ENCODE measurements at places on chromosomes 7 and 10.

DNA sequence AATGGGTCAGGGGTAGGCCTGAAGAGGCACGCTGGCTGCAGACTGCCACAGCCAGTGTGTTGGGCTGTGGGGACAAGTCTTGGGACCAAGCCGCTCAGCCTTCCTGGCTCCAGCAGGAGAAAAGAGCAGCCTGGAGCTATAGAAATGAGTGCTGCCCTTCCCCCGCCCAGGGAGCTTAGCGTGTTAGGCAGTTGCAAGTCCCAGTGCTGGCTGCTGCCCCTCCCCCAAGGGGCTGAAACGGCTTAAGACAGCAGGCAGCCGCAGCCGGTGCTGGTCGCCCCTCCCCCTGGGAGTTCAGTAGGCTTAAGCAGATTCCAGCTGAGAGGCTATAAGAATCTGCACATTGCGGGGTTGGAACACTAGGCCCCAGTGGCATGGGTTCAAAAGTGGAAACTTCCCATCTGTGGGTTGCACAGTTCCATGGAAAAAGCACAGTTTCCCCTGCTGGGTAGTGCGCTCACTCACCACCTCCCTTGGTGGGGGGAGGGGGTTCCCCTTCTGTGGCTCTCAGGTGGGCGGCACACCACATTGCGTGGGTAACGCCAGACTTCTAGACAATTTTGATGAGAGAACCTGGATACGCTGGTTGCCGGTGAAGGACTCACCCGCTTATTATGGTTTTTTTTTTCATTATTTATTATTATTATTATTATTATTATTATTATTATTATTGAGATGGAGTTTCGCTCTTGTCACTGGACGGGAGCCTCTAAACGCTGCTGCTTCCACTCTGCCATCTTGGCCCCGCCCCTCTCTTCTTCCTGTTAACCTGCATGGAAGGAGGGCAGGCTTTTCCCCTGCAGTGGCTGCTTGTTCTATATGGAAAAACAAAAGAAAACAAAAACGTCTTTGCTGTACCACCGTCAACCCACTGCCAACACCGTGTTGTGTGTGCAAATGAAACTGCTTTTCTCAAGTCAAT is 151.1 kb downstream of the CXCL12 start:
- DNase-seq: no peak

- DNase-seq: no peak
Observed at GRCh38 chr10:107545717-107546116, 381.2 kb upstream of the SORCS1 start.

GRCh38 chr7:2956526-2957368 is 86.9 kb downstream of the CARD11 start:
- no peak for DNase-seq

DNA sequence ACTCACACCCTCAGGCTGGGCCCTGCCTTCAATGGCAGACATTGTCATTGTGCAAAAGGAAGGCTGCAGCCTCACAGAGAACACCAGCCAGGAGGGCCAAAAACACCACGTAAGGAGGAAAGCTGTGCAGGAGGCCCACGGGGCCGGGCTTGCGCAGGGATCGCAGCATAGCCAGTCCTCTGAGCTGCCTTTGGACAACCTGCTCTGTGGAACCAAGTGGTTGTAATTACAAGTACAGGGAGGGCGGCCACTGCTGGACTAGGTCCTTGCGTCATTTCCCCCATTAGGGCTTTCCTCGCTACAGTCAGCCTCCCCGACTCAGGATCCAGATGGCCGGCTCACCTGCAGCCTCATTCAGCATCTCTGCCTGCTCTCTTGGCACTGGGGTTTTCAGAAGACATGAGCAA is 66.9 kb downstream of the FAM53B start:
- no peak for DNase-seq

DNA sequence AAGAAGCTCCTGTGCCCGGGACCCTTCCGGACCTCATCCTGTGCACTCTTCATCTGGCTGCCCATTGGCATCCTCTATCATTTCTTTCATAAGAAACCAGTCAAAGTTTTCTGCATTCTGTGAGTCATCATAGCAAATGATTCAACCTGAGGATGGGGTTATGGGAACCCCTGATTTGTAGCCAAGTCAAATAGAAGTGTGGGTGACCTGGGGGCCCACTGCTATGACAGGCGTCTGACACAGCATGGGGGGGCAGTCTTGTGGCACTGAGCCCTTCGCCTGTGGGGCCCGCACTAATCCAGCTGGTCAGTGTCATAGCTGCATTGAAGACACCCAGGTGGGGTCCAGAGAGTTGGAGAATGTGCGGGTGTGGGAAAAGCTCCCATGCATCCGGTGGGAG is 230.4 kb downstream of the USP6NL start:
- DNase-seq: no peak

- no peak for DNase-seq
Observed at GRCh38 chr7:106076537-106076936, 35.6 kb downstream of the SYPL1 start.

DNA sequence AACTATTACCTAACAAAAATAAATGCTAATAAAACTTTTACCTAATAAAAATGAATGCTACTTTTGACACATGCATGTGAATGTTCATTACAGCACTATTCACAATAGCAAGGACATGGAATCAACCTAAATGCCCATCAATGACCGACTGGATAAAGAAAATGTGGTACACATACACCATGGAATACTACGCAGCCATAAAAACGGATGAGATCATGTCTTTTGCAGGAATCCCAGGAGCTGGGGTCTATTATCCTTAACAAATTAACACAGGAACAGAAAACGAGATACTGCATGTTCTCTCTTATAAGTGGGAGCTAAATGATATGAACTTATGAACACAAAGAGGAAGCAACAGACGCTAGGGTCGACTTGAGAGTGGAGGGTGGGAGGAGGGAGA is 88.1 kb upstream of the FAM204A start:
- DNase-seq: no peak

DNA sequence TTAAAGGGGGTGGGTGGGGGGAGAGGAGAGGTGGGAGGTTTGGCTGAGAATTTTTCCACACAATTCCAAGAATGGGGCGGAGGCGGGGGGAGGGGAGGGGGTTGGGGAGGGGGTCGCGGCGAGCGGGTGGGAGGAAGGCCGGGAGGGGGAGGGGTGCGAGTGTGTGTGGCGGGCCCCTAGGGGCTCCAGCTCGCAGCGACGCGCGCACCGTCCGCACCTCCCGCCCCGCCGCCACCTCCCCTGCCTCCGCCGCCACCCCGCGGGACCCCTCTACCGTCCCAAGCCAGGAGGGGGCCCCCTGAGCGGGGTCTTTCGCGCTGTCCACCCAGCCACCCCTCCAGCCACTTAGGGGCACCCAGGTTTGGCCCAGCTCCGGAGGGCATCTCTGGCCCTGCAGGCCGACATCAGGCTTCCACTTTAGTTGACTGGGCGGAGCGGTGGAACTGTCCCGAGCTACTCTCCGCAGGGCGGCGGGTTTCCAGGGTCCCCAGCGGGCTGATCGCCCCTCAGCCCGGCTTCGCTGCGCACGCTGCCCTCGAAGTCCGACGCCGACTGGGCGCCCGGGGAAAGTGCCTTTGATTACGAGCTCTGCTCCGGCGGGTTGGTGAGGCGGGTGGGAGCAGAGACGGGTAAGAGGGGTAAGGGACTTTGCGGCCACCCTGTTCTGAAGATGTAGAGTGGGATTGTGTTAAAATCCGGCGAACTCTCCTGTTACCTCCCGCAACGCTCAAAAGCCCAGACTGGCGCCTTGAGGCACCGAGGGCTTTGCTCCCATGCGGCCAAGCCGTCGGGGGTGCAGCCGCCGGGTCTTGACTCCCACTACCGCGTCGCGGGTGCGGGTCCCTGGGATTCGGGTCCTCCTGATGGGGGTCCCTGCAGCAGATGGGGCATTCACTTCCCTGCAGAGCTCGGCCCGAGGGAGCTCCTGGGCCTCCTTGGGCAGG is 1.8 kb upstream of the VAX1 start:
- peak; percentile 81 for DNase-seq

Measured in vagina (tissue), 2 donors.